ENCODE measurements at places on chromosomes 6 and 20.

- DNase-seq: no peak
Observed at GRCh38 chr20:5065879-5066383, 53.8 kb downstream of the PCNA start.

- DNase-seq: no peak
Observed at GRCh38 chr6:146363838-146364607, 179.6 kb upstream of the RAB32 start.

GRCh38 chr6:86537292-86537861 lies 400.0 kb upstream of the HTR1E start:
- no peak for DNase-seq

DNA sequence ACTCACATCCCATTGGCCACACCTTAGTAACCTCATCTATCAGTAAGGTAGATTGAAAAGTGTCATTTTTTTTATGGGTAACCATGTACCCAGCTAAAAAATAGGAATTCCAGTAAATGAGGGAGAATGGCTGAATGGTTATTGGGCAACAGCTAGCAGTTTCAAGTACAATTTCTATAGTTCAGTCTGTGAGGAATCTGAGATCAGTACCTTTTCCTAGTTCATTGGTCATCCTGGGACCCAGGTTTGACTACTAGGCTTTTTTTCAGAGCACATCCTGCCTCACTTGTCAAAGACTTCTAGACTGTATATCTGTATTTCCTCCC lies 28.3 kb downstream of the PHF3 start:
- DNase-seq: no peak

- DNase-seq: no peak
Observed at GRCh38 chr6:40916845-40917244, 122.2 kb downstream of the UNC5CL start.

DNA sequence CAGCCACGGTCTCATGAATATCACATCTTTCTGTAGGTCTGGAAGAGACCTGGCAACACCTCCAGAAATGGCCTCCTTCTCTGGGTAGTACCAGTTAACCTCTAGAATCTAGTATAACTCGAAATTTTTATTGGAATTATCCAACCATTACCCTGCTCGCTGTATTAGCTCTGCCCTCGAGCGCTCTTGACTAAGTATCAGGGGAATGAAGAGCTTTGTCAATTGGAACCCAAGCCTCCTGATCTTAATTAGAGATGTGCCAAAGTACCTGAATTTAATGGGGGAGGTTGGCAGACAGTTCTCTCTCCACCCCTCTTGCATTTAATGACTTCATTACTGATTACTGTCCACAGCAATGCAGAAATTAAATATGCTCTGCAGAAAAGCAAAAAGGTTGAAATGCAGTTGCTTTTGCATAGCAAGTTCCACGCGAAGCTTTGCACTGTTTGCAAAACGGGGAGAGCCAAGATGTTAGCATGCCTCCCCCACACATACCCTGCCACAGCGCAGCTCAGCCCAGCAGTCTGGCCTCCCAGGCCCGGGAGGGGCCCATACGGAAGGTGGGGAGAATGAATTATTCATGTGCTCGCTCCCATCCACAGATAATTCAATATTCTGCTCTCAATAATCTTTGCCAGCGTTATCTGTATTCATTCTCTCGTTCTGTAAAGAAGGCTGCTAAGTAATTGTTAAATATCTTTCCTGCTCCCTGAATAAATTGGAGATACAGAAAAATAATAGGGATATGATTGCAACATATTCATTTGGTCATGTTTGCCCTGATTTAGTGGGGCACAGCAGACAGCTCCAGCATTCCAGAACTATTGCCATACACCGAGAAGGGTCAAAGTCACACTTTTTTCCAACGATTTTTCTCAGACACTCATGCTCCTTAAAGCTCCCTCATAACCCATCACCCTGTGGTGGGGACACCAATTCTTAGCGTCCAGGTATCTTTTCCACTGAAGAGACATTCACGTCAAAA lies 305.8 kb downstream of the CDH26 start:
- DNase-seq: no peak

DNA sequence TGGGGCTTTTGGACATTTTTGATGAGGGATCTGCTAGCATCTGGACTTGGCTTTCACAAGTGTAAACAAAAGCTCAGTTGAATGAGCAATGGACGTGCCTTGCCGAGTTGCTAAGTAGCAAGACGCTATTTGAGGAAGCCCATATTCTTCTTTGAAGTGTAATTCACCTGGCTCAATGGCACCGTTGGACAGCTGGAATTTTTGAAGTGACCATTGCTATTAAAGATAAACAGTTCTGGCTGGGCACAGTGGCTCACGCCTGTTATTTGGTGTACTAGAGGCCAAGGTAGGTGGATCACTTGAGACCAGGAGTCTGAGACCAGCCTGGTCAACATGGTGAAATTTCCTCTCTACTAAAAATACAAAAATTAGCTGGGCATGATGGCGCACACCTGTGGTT lies 88.8 kb upstream of the SOX4 start:
- DNase-seq: no peak

GRCh38 chr6:111806561-111807497 lies 66.4 kb downstream of the FYN start:
- DNase-seq: no peak

- DNase-seq: no peak
Observed at GRCh38 chr6:170142559-170142958, 148.3 kb downstream of the DLL1 start.

DNA sequence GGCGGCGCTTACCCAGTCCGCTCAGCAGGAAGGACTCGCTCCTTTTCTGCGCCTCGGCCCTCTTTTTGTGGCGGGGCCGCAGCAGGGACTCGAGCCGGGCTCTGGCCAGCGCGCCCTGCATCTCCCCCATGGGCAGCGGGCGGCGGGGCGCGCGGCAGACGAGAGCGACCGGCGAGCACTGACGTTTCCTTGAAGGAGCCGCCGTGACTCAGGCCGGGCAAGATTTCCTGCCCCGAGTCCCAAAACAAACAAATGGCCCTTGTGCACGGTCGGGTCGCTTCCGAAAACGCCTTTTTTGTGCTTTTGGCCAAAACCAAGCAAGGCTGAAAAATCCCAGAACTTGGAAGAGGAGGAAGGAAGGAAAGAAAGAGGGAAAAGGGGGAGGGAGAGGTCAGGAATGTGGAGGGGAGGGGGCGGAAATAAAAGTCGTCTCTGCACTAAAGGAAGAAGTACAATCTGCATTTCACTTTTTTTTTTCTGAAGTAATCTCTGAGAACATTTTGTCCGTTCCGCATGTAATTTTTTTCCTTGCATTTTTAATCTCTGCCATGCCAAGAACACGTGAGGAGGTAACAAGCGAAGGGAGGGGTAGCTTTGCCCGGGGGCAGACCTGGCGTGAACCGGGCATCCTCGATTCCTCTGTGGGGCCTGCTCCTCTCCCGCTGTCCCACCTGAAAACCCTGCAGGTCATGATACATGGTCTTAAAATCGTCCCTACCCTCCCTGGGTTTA lies 123.3 kb upstream of the SLC2A12 start:
- peak; percentile 45 for DNase-seq

- DNase-seq: no peak
Observed at GRCh38 chr6:40845553-40845952, 193.5 kb downstream of the UNC5CL start.

DNA sequence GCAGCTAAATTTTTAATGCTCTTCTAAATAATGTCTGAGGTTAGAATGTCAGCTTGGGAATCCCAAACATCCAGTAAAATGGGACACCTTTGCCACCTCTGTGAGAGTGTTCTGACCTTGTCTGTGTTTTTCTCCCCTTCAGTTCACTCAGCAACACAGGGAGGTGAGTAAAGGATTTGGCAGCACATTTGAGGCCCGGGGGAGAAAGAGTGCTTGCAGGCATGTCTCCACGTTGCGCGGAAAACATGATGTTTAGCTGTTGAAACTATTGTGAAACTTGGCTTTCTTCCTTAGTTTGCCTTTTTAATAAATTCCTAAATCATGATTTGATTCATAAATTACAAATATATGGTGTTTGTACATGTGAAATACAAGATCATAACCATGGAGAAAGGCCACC lies 707.8 kb upstream of the FLRT3 start:
- DNase-seq: peak; percentile 38

GRCh38 chr6:18400831-18401446 lies 13.8 kb downstream of the RNF144B start:
- no peak for DNase-seq
